Pancreas (tissue), 10 donors: ENCODE measurements at places on chromosomes 12 and 14.

- peaks cover 6% of the 10 kb centered on the region for H3K4me1 ChIP-seq
- H3K4me3 ChIP-seq: no peak overlapping the region
- H3K36me3 ChIP-seq: peaks cover 5% of the 10 kb centered on the region
- H3K27me3 ChIP-seq: no peaks in the 10 kb centered on the region
These were observed 5.3 kb downstream of the RAD52 start for GRCh38 chr12:944211-944610.

GRCh38 chr12:63041601-63042000 lies 106.7 kb upstream of the PPM1H start:
- no peak overlapping the region for H3K4me3 ChIP-seq
- no peaks in the 10 kb centered on the region for H3K36me3 ChIP-seq
- no peak for DNase-seq
- H3K27ac ChIP-seq: no peak overlapping the region
- H3K4me1 ChIP-seq: no peaks in the 10 kb centered on the region

DNA sequence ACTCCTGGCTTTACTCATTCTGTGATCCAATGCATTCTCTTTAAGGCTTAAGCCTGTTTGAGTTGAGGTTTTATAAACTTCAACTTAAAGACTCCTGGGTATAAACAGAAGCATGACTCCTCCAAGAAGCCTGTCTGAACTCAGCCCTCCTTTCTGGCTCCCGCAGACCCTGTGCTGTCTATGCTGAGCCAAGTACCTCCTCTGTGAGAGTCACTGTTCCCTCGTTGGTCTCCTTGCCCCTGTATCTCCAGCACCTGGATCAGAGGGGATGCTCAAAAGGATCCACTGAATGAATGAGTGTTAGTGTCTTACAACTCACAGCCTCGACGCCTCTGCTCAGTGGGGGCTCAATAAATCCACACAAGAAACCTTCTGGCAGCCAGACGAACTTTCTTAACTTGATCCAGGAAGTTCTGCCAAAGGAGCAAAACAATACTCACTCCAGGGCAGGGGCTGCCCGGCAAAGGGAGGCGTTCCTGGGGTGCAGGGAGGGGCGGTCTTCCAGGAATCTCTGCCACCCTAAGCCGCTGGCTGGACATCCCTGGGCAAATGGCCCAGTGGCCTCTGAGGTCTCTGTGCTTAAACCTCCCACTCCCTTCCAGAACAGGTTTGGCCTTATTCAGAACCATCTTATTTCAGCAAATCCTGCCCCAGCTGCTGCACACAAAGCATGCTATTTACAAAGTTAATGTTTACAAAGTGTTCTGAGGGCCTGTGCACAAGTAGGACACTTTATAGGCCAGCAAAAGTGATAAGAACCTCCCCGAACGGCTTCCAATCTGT lies 32.9 kb downstream of the MAP1LC3B2 start:
- H3K4me1 ChIP-seq: peaks cover 10% of the 10 kb centered on the region
- no peaks in the 10 kb centered on the region for H3K27me3 ChIP-seq
- peak overlapping the region; percentile 71 for H3K27ac ChIP-seq
- DNase-seq: peak; percentile 66
- H3K36me3 ChIP-seq: no peaks in the 10 kb centered on the region

GRCh38 chr14:73696466-73697400 lies 17.5 kb downstream of the PNMA1 start:
- DNase-seq: no peak
- H3K4me1 ChIP-seq: no peaks in the 10 kb centered on the region
- H3K27me3 ChIP-seq: no peaks in the 10 kb centered on the region
- no peaks in the 10 kb centered on the region for H3K36me3 ChIP-seq

DNA sequence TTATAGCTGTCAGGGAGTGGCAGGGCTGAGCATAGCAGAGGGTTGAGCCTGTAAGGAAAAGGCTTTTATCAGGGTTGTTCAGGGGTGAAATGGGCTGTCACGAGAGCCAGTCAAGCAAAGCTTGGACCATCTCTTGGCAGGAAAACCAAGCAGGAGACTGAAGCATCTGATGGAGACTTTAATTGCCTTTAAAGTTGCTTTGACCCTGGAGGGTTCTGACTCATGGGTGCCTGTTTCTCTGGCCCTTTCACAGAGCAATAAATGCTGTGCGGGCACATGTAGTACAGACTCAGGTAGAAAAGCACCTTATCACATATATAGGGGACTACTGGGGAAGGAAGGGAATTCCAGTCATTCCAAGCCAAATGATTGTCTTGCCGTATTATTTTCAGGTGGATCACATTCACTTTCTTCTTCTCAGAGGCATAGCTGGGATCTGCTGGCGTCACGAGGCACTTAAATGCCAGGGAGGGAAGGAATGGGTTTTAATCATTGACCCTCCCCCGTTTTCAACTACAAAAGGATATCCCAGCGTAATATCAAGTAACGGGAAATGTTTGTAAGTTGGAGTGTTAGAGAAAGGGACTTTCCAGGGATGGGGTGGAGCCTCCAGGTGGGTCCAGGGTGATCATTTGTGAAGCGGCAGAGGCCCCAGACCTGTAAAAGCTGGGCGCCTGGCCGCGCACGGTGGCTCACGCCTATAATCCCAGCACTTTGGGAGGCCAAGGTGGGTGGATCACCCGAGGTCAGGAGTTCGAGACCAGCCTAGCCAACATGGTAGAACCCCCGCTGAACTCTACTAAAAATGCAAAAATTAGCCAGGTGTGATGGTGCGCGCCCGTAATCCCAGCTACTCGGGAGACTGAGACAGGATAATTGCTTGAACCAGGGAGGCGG lies 34.9 kb downstream of the PLEKHD1 start:
- H3K27me3 ChIP-seq: no peaks in the 10 kb centered on the region
- H3K4me3 ChIP-seq: no peak overlapping the region
- no peaks in the 10 kb centered on the region for H3K36me3 ChIP-seq
- H3K27ac ChIP-seq: no peak overlapping the region

DNA sequence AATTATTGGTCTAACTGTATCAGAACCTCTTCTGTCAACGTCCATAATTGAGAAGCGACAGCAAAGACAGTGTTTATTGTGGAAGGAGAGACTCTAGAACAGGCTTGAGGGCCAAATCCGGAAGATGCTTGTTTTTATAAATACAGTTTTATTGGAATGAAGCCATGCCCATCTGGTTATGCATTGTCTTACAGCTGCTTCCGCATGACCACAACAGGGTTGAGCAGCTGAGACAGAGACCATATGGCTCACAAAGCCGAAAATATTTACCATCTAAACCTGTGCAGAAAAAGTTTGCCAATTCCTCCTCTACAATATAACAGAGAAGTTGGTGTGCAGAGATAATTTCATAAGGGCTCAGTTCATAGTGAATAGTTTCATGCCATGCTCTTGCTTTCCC lies 24.5 kb downstream of the PRKAB1 start:
- no peaks in the 10 kb centered on the region for H3K27me3 ChIP-seq
- no peaks in the 10 kb centered on the region for H3K36me3 ChIP-seq
- DNase-seq: no peak
- no peak overlapping the region for H3K4me3 ChIP-seq

- no peaks in the 10 kb centered on the region for H3K4me1 ChIP-seq
- no peak overlapping the region for H3K27ac ChIP-seq
- no peaks in the 10 kb centered on the region for H3K36me3 ChIP-seq
- no peaks in the 10 kb centered on the region for H3K27me3 ChIP-seq
These were observed 10.3 kb upstream of the CD27 start for GRCh38 chr12:6434205-6435140.

DNA sequence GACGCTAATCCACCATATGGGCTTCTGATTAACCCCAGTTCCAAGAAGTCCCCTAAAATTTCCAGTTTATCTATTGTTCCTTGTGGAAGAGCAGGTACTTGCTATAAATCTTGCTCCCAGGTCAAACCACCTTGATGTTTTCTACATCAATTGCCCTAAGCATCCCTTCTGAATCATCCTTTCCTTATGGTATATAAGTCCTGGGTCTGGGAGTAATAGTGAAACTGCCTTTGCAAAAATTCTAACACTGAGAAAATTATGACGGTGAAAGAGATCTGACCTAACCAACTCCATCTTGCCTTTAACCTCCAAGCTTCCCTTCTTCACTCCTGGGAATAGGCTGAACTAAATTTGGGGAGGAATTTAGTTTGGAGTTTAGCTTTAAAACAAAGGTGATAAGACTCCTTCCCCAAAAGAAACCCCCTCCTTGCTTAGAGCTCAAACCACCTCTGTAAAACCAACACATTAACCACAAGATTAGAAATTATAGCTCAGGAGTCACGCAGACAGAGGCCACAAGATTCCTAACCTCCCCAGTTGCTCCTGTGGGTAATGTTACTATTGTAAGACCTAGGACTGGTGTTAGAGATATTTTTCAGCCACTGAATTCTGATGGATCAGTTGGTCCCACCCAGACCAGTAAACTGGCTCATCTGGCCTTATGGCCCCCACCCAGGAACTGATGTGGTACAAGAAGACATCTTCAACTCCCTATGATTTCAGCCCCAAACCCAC lies 33.8 kb upstream of the DTX1 start:
- H3K36me3 ChIP-seq: no peaks in the 10 kb centered on the region
- no peak overlapping the region for H3K27ac ChIP-seq
- H3K4me3 ChIP-seq: no peak overlapping the region
- no peaks in the 10 kb centered on the region for H3K27me3 ChIP-seq

GRCh38 chr14:67436006-67436866 lies 24.3 kb upstream of the PLEK2 start:
- H3K36me3 ChIP-seq: no peaks in the 10 kb centered on the region
- H3K4me1 ChIP-seq: peaks cover 12% of the 10 kb centered on the region
- no peak for DNase-seq
- no peaks in the 10 kb centered on the region for H3K27me3 ChIP-seq
- no peak overlapping the region for H3K4me3 ChIP-seq

- no peak overlapping the region for H3K27ac ChIP-seq
- no peaks in the 10 kb centered on the region for H3K27me3 ChIP-seq
- no peak for DNase-seq
- H3K4me3 ChIP-seq: no peak overlapping the region
- H3K36me3 ChIP-seq: no peaks in the 10 kb centered on the region
These were observed 40.3 kb downstream of the ADGRD1 start for GRCh38 chr12:130993759-130994670.

DNA sequence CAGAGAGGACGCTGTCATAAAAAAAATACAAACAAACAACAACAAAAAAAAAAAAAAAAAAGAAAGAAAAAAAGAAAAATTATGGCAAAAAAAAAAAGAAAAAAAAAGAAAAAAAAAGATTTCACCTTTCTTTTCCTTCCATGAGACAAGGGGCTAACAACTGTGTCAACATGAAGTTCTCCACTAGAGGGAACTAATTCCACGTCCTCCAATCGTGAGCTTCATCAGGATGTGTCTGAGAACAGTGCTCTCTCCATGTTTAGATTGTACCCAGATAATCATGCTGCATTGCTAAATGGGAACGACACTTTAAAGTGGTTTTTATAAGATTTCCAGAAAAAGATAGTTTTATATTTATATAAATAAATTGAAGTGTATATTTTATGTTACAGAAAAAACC lies 96.2 kb upstream of the PTPRB start:
- H3K4me1 ChIP-seq: no peaks in the 10 kb centered on the region
- no peak overlapping the region for H3K27ac ChIP-seq
- no peaks in the 10 kb centered on the region for H3K27me3 ChIP-seq
- no peak overlapping the region for H3K4me3 ChIP-seq

GRCh38 chr12:101552277-101552676 lies 42.5 kb upstream of the MYBPC1 start:
- H3K4me1 ChIP-seq: no peaks in the 10 kb centered on the region
- no peak overlapping the region for H3K27ac ChIP-seq
- DNase-seq: no peak
- H3K36me3 ChIP-seq: no peaks in the 10 kb centered on the region

DNA sequence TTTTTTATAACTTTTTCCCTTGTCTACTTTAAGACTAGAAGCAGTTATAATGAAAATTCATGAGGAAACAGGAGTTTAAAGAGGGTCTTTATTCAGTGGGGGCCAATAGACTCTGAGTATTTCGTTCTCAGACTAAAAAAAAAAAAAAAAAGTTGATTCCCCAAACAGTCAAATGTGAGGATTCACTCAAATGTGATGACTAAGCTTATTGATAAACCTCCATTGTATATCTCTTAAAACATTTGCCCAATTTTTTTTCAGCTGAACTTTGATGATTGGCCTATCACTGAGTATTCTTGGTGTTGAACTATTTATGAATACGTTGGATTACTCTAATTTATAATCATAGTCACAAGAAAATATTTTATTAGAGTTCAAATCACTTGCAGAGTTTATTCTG lies 265.3 kb downstream of the ERC1 start:
- H3K4me3 ChIP-seq: no peak overlapping the region
- DNase-seq: no peak
- no peaks in the 10 kb centered on the region for H3K36me3 ChIP-seq
- no peak overlapping the region for H3K27ac ChIP-seq
- H3K4me1 ChIP-seq: no peaks in the 10 kb centered on the region

- H3K27ac ChIP-seq: no peak overlapping the region
- no peak for DNase-seq
- H3K36me3 ChIP-seq: no peaks in the 10 kb centered on the region
- H3K4me3 ChIP-seq: no peak overlapping the region
- no peaks in the 10 kb centered on the region for H3K27me3 ChIP-seq
These were observed 142.1 kb downstream of the ANO4 start for GRCh38 chr12:100936661-100937060.

DNA sequence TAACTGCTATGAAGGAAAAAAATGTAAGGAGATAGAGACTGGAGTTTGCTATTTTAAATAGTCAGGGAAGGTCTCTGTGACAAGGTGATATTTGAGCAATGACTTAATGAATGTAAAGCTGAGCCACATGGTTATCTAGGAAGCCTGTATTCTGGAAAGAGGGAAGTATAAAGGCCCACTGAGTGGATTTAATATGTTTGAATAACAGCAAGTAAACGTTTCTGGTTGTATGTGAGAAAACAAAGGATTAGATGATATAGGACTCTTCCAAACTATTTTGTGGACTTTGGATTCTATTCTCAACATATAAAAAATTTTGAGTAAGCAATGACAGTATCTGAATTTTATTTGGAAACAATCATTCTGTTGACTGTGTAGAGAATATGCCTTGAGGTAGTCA lies 5.2 kb downstream of the LRRIQ1 start:
- H3K27me3 ChIP-seq: no peaks in the 10 kb centered on the region
- no peak for DNase-seq
- H3K4me3 ChIP-seq: no peak overlapping the region
- no peaks in the 10 kb centered on the region for H3K36me3 ChIP-seq
- H3K27ac ChIP-seq: no peak overlapping the region

DNA sequence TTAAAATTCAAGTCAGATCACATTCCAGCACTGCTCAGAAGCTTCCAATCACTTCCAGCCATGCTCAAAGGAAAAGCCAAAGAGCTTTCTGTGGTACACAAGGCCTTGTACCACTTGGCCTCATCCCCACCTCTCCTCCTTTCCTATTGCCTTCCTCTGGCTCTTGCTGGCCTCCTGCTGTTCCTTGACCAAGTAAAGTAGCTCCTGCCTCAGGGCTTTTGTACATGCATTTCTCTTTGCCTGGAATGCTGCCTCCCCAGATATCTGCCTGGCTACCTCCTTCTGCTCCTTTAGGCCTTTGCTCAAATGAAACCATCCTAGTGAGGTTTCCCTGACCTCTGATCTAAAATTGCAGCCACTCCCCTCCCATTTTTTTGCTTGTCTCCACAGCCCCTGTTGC lies 51.2 kb upstream of the TCL1B start:
- DNase-seq: no peak
- H3K4me3 ChIP-seq: no peak overlapping the region
- H3K4me1 ChIP-seq: no peaks in the 10 kb centered on the region
- no peak overlapping the region for H3K27ac ChIP-seq
